ENCODE measurements at places on chromosomes 1 and 21.

GRCh38 chr21:45383111-45383614, 21.8 kb upstream of the COL18A1 start:
- DNase-seq = no peak

GRCh38 chr1:53644496-53644895, 94.5 kb downstream of the GLIS1 start:
- DNase-seq = no peak

DNA sequence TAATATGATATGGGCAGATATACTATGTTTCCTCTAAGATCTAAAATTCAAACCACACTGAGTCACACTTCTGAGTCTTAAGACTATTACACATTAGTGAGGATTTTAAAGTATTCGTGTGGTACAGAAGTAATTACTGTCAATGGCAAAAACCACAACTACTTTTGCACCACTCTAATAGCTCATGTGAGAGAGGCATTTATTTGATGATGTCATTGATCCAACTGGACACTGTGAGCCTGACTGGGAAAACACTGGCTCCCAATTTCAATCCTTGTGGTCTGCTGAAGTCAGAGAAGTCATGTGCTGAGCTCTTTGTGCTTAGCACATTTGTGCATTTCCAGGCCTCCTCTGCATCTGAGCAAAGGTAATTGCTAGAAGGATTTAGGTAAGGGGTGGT, 377.8 kb downstream of the USH2A start:
- peak; percentile 97 for DNase-seq

GRCh38 chr1:156931974-156932710, 11.7 kb downstream of the LRRC71 start:
- DNase-seq = no peak

DNA sequence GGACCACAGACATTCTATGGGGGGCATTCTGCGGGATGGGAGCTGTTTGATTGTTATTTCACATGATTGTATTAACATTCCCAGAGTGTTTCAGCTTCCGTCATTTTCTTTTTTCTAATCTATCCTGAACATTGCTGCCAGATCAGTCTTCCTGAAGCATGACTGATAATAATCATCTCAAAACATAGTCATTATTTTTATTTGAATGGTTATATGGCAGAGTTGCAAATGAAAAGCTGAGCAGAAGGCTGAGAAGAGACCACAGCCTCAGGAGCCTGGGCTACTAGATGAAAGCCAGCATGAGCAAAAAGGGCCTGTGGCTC, 109.0 kb downstream of the ERG start:
- DNase-seq = no peak

DNA sequence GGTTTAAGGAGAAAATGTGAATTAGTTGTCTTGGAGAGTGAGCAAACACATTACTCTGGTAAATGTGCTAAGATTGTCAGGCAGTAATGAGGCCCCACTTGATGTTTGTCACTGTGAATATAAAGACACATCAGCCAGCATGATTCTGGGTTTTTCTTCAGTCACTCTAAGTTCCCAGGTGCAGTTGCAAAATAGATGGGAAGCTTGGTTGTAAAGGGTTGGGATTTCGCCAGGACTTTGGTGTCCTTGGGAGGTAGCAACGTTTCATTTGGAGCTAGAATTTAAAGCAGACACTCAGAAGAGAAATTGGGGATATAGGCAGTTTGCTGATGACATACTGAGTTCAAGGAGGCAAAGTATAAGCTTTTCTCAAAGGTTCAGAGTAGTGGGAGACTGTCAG, 154.3 kb downstream of the MAST2 start:
- no peak for DNase-seq

DNA sequence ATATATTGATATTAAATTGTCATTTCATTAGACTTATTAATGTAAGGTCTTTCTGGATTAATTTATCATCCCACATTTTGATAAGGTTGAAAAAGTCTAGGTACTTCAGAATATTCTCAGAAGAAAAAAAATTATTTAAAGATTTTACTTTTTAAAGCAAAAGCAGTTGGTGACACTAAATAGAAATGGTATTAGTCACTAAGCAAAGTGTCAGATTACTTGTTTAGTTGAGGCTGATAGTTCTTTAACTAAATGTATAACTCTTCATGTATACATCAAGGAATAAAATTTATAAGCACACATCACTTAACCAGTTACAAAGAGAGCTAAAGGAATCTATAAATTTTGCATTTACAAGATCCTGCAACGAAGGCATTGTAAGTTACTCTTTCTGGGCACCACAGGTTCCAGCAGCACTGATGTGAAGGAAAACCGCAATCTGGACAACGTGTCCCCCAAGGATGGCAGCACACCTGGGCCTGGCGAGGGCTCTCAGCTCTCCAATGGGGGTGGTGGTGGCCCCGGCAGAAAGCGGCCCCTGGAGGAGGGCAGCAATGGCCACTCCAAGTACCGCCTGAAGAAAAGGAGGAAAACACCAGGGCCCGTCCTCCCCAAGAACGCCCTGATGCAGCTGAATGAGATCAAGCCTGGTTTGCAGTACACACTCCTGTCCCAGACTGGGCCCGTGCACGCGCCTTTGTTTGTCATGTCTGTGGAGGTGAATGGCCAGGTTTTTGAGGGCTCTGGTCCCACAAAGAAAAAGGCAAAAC, 101.1 kb downstream of the ADARB1 start:
- no peak for DNase-seq

GRCh38 chr1:8910331-8910730, 31.8 kb upstream of the ENO1 start:
- no peak for DNase-seq

DNA sequence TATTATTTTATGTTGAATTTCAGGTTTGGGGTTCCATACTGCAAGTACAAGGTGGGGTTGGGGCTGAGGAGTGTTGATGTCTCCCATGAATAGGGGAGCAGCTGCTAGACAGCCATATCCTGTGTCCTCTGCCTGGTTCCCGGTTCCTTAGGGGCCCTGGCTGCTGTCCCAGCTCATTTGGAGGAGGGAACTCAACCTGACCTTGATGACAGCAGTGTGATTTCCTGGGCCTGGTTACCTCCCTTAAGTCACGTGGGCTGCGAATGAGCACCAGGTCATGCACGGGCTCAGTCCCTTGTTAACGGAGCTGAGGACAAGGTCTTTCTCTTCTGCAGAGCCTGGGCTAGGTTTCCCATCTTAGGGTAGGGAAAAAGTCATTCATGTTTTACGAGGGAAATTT, 85.1 kb downstream of the MTR start:
- DNase-seq = no peak

GRCh38 chr1:201556841-201557571, 18.1 kb downstream of the NAV1 start:
- DNase-seq = peak; percentile 40

DNA sequence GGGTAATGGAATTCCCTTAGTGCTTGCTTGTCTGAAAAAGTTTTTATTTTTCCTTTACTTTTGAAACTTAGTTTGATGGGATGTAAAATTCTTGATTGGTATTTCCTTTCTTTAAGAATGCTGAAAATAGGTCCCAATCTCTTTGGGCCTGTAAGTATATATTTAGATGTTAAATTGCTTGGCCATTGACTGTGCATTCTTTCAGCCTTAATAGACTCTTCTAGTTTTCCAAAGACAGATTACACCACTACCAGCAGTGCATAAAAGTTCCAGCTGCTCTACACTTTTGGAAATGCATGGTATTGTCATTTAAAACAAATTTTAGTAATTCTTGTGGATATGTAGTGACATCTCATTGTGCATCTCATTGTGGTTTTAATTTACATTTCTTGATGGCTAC, 464.8 kb upstream of the USP24 start:
- DNase-seq = peak; percentile 53

GRCh38 chr1:64663668-64664067, 81.2 kb upstream of the RAVER2 start:
- DNase-seq = no peak

GRCh38 chr1:57058652-57059501, 93.1 kb upstream of the C8B start:
- DNase-seq = no peak

DNA sequence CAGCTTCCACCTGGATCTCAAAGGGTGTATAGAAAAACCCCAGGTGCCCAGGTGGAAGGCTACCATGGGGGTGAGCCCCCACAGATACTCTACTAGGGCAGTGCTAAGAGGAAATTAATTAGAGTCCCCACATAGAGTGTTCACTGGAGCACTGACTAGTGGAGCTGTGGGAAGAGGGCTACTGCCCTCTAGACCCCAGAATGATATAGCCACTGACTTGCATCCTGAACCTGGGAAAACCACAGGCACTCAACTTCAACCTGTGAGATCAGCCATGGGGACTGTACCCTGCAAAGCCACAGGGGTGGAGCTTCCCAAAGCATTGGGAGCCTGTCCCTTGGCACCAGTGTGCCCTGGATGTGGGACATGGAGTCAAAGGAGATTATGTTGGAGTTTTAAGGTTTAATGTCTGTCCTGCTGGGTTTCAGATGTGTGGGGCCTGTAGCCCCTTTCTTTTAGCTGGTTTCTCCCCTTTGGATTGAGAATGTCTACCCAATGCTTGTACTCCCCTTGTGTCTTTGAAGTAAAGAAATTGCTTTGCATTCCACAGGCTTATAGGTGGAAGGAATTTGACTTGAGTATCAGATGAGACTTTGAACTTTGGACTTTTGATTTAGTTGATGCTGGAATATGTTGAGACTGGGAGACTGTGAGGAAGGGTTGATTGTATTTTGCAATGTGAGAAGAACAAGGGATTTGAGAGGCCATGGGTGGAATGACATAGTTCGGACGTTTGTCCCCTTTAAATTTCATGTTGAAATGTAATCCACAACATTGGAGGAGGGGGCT, 31.8 kb upstream of the CDC14A start:
- DNase-seq = no peak

GRCh38 chr1:100394285-100394684, 42.0 kb downstream of the CDC14A start:
- no peak for DNase-seq

- no peak for DNase-seq
Measured at GRCh38 chr1:162687870-162688269, 55.6 kb downstream of the DDR2 start.

GRCh38 chr1:215360758-215361157, 206.3 kb upstream of the KCTD3 start:
- DNase-seq = no peak

DNA sequence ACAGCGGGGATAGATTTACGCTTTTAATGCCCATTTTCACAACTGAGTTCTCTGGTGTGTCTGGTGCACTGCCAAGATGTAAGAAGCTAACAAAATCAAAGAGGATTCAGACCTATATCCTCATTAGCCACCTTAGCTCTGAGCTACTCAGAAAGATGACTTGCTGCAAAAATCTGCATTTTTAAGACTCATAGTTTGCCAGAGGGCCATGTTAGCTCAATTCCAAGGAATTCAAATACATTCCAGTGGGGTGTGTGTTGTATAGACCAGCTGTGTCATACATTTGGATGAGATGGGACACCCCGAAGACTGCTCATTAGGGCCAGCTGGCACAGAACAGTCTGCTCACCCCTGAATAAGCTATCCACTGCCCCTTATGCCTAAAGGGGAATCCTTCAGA, 8.9 kb downstream of the DENND2D start:
- DNase-seq = peak; percentile 93

- no peak for DNase-seq
Measured at GRCh38 chr1:64072089-64072793, 131.2 kb upstream of the UBE2U start.

DNA sequence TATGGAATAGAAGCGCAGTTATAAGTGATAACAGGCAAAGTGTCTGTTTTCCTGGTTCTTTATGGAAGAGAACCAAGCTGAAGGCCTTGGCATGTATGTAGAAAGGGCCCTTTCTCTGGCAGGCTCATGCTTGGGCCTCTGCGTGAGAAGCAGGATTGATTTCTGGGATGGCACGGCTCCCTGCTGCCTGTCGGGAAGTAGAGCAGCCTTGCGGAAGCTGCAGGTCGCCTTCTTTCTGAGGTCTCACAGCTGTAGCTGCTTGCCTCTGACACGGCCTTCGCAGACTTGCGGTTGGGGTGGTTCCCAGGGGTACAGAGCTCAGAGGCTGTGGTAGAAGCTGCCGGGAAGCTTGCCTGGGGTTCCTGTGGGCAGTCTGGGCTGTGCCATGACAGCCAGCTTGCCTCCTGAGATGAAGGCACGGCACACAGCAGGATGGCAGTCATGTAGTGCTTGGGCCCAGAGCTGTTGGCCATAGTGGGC, 39.4 kb downstream of the TRAPPC10 start:
- no peak for DNase-seq

DNA sequence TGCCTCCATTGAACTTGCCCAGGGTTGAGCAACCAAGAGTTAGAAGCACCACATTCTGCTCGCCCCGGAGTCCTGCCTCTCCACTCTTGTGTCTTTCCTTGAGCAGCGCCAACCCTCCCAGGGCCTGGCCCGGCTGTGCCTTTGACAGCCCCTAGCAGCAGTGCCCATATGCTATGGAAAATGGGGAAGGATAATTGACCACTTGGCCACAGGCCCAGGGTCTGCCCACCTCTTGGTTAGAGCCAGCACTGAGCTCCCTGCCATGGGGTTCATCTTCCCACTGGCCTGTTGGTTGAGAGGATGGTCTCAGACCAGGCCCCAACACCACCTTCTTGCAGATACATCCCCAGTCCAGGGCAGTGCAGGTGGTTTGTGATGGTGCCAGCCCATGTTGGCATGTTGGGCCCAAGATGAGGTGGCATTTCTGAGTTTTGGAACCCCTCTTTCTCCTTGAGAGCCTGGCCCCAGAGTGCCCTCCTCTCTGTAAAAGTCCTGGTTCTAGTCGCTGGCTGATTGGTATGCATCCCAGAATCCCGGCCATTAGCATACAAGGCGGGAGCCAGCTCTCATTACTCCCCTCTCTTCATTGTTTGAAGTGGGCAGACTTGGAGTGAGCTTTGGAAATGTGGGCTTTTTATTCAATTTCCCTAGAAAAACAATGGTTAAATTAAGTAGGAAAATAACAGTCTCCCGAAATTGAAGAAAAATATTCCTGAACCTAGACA, 7.6 kb downstream of the ARHGEF10L start:
- DNase-seq = no peak

GRCh38 chr1:22576617-22577016, 13.3 kb downstream of the EPHA8 start:
- no peak for DNase-seq

GRCh38 chr1:84635429-84635828, 54.8 kb downstream of the SSX2IP start:
- no peak for DNase-seq

DNA sequence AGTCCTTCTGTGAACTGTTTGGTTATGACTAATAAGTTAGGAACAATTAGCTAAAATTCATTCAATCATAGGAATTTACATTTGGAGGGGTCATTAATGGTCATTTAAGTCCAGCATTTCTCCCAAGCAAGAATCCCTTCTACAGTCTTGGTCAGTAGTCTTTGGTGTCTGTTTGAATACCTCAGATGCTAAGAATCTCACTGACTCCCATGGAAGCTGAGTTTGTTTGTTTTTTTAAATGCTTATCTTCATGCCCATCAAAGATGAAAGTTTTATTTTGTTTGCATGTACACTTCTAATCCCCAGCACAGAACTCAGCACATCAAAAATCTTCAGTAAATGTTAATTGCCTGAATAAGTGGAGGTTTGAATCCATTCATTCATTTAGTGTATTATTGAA, 41.3 kb upstream of the SLC44A3 start:
- peak; percentile 60 for DNase-seq

- no peak for DNase-seq
Measured at GRCh38 chr1:213698092-213698702, 289.6 kb upstream of the PROX1 start.

All from HFFc6 (cell line).